ENCODE measurements at places on chromosomes 4 and X. TPM values are rescaled to one million over a fixed set of nuclear protein-coding genes. Genes with fewer than 3 reads are reported as not detected.

DNA sequence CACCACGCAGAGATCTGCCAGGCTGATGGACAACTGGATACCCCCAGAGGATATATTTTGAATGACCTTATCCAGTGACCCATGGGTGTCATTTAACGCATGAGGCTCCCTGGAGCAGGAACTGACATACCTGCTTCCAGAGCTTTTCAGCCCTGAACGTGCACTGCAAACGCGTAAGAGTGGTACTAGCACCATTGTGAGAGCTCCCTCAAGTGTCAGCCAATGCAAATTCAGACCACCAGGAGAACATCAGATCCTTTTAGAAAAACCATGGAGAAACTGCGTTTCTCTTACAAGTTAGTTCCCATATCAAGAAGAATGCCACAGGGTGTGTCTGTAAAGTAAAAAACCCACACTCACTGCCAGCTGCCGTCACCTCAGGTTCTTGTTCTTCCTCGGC, 7.3 kb downstream of the TREX2 start:
- H3K27ac ChIP-seq: no peak overlapping the region
- no peak overlapping the region for H3K4me3 ChIP-seq
- no peaks in the 10 kb centered on the region for H3K27me3 ChIP-seq
- no peaks in the 10 kb centered on the region for H3K36me3 ChIP-seq
- DNase-seq: no peak

GRCh38 chr4:90586799-90587198, 459.6 kb downstream of the CCSER1 start:
- H3K4me3 ChIP-seq: no peak overlapping the region
- no peaks in the 10 kb centered on the region for H3K36me3 ChIP-seq
- H3K4me1 ChIP-seq: no peaks in the 10 kb centered on the region
- no peak for DNase-seq
- H3K27me3 ChIP-seq: no peaks in the 10 kb centered on the region

- no peak overlapping the region for H3K27ac ChIP-seq
- no peaks in the 10 kb centered on the region for H3K4me1 ChIP-seq
- H3K4me3 ChIP-seq: no peak overlapping the region
- no peaks in the 10 kb centered on the region for H3K36me3 ChIP-seq
- H3K27me3 ChIP-seq: no peaks in the 10 kb centered on the region
Observed at GRCh38 chr4:108884596-108884995, 121.7 kb upstream of the ETNPPL start.

Gene DMRTC1
- not detected for total RNA-seq

DNA sequence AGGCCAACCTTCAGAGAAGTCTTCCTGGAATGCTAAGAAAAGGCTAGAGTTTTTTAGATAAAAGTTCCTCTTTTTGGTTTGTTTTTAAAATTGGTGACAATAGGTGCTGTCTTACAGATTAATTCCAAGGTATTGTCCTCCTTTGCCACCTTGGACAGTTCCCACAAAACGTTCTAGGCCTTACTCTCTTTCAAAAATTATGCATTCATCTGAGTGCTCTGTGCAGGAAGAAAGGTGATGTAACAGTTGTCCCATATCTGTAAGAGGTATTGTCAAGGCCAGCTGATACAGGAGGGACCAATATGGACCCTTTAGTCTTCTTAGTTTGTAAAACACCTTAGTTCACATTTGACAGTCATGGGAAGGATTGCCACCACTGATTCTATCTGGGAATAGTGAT, 15.9 kb upstream of the CXCL5 start:
- peaks cover 7% of the 10 kb centered on the region for H3K4me1 ChIP-seq
- H3K27me3 ChIP-seq: no peaks in the 10 kb centered on the region
- DNase-seq: no peak

- no peak overlapping the region for H3K4me3 ChIP-seq
- no peaks in the 10 kb centered on the region for H3K36me3 ChIP-seq
- H3K4me1 ChIP-seq: peaks cover 5% of the 10 kb centered on the region
- DNase-seq: peak; percentile 30
- no peaks in the 10 kb centered on the region for H3K27me3 ChIP-seq
- no peak overlapping the region for H3K27ac ChIP-seq
Observed at GRCh38 chr4:134935320-134935719, 733.7 kb upstream of the PABPC4L start.

DNA sequence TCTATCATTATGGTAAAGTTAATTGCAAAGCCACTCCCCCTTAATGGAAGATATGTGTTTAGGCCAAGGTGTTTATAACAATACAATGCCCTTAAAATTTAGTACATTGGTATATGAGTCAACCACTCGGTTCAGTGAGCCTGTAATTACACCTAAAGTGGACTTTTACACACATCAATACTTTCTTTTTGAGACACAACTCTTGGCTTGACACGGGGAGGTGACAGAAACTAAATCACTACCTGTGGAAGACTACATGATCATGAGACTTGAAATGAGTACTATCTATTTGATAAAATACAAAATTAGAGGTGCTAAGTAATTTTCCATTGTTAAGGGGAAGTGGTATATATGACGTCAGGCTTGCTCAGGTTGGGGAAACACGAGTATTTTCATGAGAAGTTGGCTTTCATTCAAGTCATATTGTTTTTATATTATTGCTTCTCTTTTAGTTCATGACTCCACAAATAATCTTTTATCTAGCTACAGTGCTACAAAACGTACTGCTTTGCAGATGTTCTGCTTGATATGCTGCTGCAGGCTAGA, 918.3 kb downstream of the ARAP2 start:
- no peak overlapping the region for H3K27ac ChIP-seq
- H3K4me1 ChIP-seq: no peaks in the 10 kb centered on the region
- H3K4me3 ChIP-seq: no peak overlapping the region
- DNase-seq: no peak

Gene NXF2
- not detected for total RNA-seq

Gene PCSK1N
- 6.3 TPM for total RNA-seq

DNA sequence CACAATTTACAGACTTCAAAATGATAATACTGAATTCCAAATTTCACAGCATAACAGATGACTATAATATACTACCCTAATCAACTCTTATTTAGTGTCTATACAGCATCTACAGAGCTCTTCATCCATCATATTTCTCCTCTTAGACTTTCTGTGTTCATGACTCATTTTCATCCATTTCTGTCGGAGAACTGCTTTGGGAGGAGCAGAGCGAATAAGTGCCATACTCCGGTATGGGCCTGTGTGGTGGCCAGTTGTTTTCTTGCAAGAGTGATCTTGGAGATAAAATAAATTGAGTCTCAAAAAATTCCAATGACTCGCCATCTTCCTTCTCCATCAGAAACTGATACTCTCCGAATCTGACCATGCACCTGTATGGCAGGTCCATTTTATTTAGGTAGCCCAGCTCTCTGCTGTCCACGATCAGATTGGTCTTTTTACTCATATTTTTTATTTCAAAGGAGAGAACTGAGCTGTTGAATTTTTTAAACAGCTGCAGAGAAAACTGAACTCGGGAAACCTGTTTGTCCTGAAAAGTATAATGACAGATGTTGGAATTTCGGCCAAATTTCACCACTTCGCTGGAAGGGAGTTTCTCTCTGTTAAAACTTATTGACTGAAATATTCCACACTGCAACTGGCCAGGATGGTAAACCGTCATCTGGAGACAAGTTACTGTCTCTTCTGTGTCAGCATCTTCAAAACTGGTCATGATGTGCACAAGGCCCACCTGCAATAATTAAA, 7.8 kb downstream of the TIFA start:
- peak overlapping the region; percentile 27 for H3K27ac ChIP-seq
- no peak for DNase-seq
- H3K4me1 ChIP-seq: peaks cover 37% of the 10 kb centered on the region

Gene OCRL
- 26.8 TPM for total RNA-seq

DNA sequence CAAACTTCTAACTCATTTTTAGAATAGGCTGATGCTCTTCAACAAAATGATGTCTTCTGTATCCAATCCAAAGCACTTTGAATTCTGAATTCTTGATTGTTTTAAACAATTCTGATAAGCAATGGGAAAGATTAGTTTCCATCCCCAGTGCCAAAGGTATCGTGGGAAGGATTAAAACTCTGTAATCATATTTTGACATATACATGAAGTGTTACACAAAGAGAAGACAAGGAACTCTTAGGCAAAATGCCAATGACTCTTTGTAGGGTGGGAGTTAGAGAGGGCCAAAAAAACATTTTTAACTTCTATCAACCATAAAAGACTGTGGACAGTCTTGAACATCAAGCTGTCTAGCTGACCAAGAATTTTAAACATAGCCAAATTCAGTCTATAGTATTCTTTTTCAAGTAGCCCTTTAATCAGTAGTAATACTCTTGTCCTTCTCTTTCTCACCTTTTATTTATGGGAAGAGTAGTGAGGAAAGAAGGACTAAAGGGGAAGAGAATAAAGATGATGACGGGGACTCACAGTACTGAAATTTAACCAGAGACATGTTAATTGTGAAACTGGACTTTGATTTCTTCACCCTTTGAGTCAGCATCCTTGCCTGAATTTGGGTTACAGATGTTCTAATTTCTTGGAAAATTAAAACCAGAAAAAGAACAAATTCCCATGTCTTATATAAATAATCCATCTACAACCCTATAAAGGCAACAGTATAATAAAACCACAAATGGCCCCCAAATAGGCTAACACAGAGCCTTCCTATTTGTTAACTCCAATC, 51.8 kb upstream of the VEGFD start:
- peak; percentile 33 for DNase-seq
- no peak overlapping the region for H3K27ac ChIP-seq
- no peak overlapping the region for H3K4me3 ChIP-seq
- H3K36me3 ChIP-seq: peaks cover 6% of the 10 kb centered on the region
- H3K4me1 ChIP-seq: peaks cover 7% of the 10 kb centered on the region
- H3K27me3 ChIP-seq: peaks cover 40% of the 10 kb centered on the region

Gene TBC1D19
- total RNA-seq: 9.6 TPM

DNA sequence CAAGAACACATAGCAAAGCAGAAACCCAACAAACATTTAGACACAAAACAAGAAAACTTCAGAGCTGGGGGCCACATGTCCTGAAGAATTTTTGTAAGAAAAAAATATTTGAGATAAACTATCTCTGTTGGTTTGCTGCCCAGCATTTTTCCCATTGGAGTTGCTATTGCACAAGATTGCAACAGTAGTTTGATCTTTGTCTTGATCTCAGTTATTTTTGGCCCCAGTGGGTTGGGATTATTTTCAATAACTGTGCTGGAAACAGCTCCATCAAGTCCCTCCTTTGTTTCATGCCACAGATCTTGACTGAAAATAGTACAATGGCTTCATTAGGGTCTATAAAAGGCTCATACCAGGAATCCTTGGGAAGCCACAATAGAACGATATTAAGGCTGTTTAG, 103.8 kb upstream of the RAI2 start:
- peaks cover 28% of the 10 kb centered on the region for H3K27me3 ChIP-seq
- H3K4me1 ChIP-seq: no peaks in the 10 kb centered on the region
- H3K36me3 ChIP-seq: no peaks in the 10 kb centered on the region
- H3K27ac ChIP-seq: no peak overlapping the region
- DNase-seq: no peak

Gene GPAT3
- 0.30 TPM for total RNA-seq

GRCh38 chr4:152564336-152564735, 28.4 kb upstream of the FBXW7 start:
- no peak for DNase-seq
- no peaks in the 10 kb centered on the region for H3K4me1 ChIP-seq
- no peak overlapping the region for H3K27ac ChIP-seq
- no peak overlapping the region for H3K4me3 ChIP-seq
- H3K27me3 ChIP-seq: no peaks in the 10 kb centered on the region
- no peaks in the 10 kb centered on the region for H3K36me3 ChIP-seq

All from MCF 10A (cell line).